ENCODE measurements at places on chromosomes 7 and 10. TPM values are rescaled to one million over a fixed set of nuclear protein-coding genes. Genes with fewer than 3 reads are reported as not detected.

The MRPS33 gene
- 111 TPM for total RNA-seq

The ACSM6 gene
- total RNA-seq, result not detected

The VAX1 gene
- total RNA-seq, result not detected

DNA sequence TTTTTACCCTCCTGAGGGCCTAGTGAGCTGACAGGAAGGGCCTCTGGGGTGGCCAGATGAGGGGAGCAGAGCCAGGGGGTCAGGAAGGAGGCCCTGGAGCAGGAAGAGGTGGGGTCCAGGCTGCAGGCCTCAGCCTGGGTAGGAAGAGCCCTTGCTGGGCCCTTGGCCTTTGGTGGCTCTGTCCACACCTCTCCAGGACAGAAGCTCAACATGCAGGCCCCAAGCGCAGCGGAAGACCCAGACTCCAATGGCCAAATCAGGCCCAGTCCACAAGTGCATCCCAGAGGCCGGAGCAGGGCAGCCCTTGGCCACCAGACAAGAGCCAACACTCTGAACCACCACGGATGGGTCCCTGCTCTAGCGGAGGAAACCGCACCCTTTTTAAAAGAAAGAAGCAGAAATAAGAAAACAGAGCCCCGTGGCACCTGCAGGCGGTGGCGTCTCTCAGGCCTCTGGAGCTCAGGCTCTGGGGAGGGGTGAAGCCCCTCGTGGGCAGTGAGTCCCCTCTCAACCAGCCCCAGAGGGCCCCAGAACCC lies 52.8 kb downstream of the FOXL3 start:
- DNase-seq, result no peak

DNA sequence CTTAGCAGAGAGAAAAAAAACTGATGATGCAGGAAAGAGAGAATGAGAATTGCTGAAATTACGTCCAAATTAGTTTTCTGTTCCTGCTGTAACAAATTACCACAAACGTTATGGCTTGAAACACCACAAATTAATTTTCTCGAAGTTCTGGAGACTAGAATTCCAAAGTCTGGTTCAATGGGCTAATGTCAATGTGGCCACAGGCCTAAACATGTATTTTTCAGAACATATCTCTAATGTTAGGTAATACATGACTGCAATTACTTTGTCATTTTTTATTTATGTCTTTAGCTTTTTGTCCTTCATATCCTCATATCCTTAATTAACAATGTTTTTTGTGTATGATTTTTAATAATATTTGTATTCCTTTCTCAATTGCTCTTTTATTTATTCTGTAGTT lies 3.0 kb upstream of the AKR1C3 start:
- DNase-seq, result no peak

GRCh38 chr10:61869041-61869675 lies 32.3 kb upstream of the ARID5B start:
- no peak for DNase-seq

GRCh38 chr10:72611783-72612182 lies 14.1 kb downstream of the MICU1 start:
- DNase-seq, result no peak

DNA sequence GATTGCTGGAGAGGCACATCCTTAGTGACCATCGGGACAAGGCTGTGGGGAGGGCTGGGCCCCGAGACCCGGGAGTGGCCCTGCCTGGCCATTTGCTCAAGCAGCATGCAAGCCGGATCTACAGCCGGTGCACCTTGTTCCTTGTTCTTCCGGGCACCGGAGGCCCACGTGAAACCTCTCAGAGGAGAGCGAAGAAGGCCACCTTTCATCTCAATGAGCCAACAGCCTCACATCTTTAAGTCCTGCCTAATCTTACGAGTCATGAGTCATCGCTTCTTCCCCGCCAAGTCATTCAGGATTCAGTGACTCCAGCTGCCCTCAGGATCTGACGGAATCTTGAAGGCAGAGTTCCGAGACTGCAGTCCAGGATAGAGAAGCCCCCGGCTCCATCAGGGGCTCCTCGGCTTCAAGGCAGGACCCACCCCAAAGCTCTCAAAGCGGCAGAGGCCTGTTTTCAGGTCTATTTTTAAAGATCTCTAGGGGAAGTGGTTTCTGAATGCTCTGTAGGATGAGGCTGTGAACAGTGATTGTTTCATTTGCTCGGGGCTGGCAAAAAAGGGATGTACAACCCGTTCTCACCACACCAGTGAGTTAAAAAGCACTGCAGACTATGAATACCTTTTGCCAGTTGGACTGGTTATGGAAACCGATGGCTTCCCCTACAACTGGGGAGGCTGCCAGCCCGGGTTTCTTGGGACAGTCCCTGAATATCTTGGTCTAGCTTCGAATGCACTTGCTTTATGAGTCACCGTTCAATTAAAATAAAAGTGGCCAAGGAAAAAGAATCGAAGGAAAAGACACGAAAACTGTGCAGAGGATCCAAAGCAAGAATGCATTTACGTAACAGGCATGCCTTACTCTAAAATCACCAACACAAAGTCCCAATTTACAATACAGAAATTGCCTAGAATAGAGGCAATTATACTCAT lies 57.2 kb upstream of the ECHDC3 start:
- DNase-seq, result peak; percentile 73

GRCh38 chr7:140937702-140938264 lies 13.1 kb upstream of the BRAF start:
- DNase-seq, result no peak

- DNase-seq, result no peak
Measured at GRCh38 chr10:620417-620816, 69.1 kb downstream of the DIP2C start.

DNA sequence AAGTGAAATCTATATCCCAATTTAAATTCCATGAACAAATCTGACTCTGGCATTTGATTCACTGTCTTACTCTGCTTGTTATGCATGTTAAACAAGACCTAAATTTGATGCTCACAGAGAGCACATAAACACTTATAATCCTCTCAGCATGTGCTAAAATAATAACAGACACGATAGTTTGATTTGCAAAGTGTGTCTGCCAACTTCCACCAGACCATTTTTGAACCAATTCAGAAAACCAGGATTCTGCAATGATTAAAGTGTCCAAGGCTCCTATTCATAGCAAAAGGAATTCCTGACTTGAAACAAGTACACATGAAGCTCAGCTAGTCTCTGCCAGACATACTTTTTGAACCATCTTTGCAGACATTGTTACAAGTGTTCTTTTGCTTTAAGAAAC lies 11.2 kb downstream of the RBM20 start:
- DNase-seq, result no peak

GRCh38 chr10:61628875-61629513 lies 33.7 kb upstream of the CABCOCO1 start:
- no peak for DNase-seq

- DNase-seq, result no peak
Measured at GRCh38 chr10:19782430-19783089, 33.7 kb upstream of the PLXDC2 start.

GRCh38 chr10:95569368-95569767 lies 8.2 kb upstream of the SORBS1 start:
- DNase-seq, result no peak

- no peak for DNase-seq
Measured at GRCh38 chr7:102455596-102455995, 9.1 kb downstream of the ALKBH4 start.

GRCh38 chr7:112202816-112203215 lies 3.4 kb downstream of the DOCK4 start:
- DNase-seq, result no peak

DNA sequence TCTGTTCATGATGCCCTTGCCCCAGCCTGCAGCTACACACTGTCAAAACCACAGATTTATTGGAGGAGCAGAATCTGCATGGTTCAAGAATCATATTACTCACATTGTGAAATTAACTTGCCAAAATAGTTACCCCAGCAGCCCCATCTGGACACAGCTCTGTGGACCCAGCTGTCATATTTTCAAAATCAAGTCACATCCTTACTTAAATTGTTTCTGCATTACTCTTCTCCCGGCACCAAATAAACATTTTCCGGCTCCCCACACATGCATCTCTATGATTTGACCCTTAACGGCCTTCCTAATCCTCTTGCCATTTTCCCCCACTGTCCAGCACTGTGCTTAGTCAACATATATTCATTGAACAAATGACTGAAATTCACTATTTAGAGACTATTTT lies 43.8 kb upstream of the GPR26 start:
- DNase-seq, result no peak

DNA sequence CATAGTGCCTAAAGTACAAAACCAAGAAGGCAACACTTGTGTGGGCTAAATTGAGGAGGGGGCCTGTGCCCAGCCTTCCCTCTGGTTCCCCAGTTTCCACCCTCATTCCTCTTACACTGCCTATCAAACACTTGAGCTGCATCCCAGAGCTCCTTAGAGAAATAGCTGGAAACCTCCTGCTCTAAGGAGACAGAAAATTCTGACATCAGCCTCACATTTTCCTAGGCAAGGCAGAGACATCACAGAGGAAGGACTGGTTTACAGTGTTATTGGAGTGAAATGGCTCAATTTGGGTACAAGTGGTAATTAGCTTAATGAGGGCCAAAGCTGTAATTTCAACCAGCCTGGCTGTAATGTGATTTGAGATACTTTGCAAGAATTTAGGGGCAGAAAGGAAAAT lies 192.3 kb upstream of the AOAH start:
- no peak for DNase-seq

GRCh38 chr10:89954061-89954460 lies 252.7 kb downstream of the KIF20B start:
- DNase-seq, result no peak

- DNase-seq, result no peak
Measured at GRCh38 chr10:86364491-86365345, 1.9 kb downstream of the GRID1 start.

GRCh38 chr7:142104550-142105527 lies 6.7 kb upstream of the MGAM2 start:
- no peak for DNase-seq

GRCh38 chr7:108239501-108240225 lies 109.5 kb upstream of the LAMB4 start:
- DNase-seq, result no peak

GRCh38 chr10:78696791-78697395 lies 371.9 kb upstream of the ZMIZ1 start:
- DNase-seq, result no peak
